Activated T-helper 9 cell treated with anti-CD3 and anti-CD28 coated beads, Interleukin-2, amount 50 U/mL, for 16 hours (primary cell): ENCODE measurements at places on chromosomes 3 and 15.

GRCh38 chr3:128486205-128486628 lies 6.8 kb downstream of the GATA2 start:
- no peak for DNase-seq

GRCh38 chr15:91290553-91290952 lies 190.5 kb downstream of the SV2B start:
- DNase-seq, result no peak

DNA sequence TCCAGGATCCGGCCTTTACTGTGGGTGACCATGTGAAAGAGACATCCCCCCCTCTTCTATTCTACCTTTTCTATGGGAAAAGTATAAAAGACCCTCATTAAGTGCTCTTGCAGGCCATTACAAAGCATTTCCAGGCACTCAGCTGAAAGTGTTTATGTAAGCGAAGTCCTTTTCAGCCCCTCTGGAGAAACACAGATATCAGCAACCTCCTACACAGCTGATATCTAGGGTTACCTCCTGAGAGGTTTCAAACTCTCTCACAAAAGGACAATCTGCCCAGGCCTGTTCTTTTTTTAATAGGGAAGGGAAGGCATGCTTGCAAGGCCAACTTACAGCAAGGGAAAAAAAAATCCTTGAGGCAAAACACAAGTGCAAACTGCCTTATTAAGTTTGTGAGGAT lies 12.6 kb downstream of the ETV5 start:
- DNase-seq, result no peak

DNA sequence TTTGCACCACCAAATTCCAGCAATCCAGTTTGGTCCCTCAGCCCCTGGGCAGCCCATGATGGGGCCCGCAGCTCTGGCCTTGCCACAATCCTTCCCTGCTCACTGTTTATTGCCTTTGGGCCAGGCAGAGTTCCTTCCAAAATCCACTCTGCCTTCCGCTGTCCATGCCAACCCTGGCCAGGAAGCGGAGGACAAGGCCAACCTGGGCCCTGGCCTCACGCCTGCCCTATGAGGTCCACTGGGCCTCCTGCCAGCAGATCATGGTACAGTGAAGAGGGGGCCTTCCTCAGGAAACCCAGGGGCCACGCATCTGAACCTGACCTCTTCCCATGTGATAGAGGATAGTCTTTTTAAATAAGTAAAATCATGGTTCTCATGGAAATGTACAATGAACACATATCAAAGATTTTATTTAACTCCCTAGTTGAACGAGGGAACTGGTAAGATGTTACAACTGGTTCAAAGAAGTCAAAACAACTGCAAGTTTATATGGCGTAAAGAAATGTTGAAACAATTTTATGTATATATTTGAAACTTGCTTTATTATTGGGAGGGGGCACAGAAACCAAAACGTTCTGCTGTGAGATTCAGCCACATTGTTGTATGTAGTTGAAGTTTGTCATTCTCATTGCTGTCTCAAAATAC lies 95.8 kb upstream of the TNFAIP8L3 start:
- DNase-seq, result no peak

DNA sequence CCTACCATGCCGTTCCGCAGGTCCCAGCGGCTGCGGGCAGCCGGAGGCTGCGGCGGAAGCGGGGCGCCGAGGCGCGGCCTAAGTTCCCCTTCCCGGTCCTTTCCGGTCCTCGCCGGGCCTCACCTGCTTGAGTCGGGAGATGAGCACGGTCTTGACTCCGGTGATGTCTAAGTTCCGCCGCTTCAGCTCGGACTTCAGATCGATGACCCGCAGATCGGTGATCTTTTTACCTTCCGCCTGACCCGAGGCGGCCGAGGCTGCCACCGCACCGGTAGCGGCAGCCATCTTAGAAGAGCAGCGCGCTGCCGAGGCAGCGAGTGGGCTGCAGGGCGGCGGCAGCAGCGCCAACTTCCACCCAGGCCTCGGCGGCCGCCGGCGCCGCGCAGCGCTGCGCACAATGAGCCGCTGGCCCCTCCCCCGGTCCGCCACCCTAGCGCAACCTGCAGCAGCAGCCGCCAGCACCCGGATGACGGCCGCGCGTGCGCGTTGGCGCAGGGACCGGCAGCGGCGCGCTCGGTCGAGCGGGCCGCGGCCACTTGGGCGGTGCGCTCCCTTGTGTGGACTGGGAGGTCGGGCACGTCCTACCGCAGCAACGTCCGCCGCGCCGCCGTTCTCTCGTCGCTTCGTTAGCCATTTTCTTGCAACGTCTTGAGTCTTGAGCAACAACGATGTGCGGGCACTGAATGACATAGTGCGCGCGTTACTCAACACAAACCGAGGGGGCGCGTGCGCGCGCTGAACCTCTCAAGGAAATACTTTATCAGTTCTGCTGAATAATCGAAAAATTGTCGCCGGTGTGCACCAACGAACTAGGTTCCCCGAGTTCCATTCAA lies at the start of gene SLTM:
SLTM (minus strand) TSS at position 399 of the 833 bp plus-strand sequence; CDS start at position 285, 114 bp downstream.
- DNase-seq, result peak; percentile 94

- DNase-seq, result no peak
Measured at GRCh38 chr3:195195321-195196209, 75.4 kb downstream of the XXYLT1 start.

DNA sequence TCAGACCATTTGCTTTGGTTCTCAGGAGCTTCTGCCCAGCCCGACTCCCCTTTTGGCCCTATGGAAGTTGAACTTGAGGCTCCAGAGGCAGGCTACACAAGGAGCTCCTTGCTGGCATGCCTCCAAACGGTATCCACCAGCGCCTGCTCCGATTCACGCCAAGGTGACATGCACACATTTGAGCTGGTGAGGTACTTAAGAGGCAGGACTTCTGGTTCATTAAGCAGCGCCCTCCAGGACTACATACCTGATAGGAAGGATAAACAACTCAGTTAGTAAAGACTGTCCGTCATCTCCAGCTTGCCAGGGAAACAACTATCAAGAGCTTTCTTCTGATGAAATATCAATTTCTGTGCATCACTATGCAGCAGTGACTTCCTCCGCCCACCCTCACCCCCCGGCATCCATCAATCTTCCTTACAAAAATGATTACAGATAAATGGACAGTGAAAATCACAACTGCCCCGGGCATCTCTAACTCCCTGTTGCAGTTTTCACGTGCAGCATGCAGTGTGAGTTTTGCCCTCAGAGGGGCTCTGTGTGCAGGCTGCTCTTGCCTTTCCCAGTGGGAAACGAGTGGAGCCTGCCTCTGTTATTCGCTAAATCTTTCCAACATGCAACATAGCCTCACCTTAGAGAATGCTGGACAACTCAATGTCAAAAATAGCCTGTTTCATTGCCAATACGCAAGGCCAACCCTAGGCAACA lies 122.9 kb downstream of the ARRDC4 start:
- DNase-seq, result no peak

DNA sequence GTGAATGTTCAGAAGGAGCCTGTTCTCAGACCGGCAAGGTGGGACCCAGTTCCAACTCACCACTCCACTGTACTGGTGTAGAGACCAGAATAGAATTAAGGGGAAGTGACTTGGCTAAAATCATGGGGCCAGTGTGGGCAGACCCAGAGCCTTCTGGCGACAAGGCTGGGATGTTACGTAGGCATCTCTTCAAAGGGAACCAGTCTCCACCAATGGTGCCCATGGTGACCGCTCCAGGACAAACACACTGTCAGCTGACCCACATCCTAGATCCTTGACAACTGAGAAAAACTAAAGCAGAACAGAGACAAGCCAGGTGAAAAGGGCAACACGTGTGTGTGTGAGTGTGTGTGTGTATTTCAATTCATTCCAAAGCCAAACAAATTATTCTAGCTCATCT lies 321.7 kb upstream of the FRG2C start:
- no peak for DNase-seq

DNA sequence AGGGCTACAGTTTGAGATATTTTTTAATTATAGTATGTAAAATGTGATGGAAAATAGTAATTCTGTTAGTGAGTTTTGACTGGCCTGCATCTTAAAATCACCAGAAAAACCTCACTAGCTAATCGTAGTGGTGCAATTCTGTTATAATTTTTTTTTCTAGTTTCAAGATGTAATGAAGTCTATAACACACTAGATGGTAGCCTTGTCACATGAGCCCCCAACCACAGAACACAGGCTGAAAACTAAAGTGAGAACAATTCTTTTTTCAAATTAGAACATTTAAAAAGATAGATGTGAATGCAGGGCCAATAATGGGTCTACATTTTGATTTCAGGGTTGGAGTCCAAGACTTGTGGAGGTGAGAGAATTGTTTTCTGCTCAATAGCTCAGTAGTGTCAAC lies 83.3 kb upstream of the KCNH8 start:
- DNase-seq, result no peak

GRCh38 chr3:187739561-187740332 lies 5.5 kb downstream of the BCL6 start:
- DNase-seq, result peak; percentile 77

- DNase-seq, result no peak
Measured at GRCh38 chr3:67384760-67385397, 269.5 kb downstream of the SUCLG2 start.

- DNase-seq, result no peak
Measured at GRCh38 chr3:127220497-127220896, 27.6 kb downstream of the PRR23E start.

DNA sequence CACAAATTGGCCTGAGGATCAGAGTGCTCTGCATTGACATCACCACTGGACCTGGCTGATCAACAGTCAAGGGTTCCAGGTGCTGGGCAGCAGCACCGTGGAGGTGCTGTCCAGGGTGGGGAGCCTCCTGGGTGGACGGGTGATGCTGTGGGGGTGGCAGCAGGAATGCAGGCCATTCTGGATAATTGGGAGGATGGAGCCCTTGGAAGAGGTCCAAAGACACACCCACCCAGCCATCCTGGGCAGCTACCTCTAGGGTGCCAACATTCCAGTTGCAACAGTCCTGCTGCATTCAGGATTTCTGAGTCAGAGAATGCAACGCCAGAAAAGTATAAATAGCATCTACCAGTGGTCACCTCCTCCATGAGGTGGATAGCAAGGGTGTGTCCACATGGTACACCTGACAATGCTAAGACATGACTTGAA lies 26.8 kb downstream of the STARD5 start:
- DNase-seq, result no peak

- no peak for DNase-seq
Measured at GRCh38 chr3:62803276-62803675, 71.9 kb downstream of the CADPS start.

DNA sequence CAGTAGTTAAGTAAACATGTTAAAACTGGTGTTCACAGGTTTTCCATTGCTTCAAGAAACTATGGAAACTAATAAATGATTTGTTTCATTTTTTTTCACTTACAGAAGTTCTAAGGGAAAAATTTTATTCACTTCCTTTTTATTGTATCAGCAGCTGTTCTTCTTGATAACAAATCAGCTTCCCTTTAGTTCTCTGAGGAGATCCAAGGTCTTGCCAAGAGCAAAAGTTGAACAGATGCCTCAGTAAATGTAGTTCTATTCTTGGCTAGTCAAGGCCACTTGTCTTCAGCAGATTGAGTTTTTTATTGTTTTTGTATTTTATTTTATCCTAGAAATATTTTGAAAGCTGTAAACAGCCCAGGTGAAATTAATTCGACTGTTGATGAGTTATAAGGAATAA lies 41.8 kb downstream of the KCNH8 start:
- DNase-seq, result no peak

- no peak for DNase-seq
Measured at GRCh38 chr15:70399204-70399603, 301.5 kb upstream of the TLE3 start.

DNA sequence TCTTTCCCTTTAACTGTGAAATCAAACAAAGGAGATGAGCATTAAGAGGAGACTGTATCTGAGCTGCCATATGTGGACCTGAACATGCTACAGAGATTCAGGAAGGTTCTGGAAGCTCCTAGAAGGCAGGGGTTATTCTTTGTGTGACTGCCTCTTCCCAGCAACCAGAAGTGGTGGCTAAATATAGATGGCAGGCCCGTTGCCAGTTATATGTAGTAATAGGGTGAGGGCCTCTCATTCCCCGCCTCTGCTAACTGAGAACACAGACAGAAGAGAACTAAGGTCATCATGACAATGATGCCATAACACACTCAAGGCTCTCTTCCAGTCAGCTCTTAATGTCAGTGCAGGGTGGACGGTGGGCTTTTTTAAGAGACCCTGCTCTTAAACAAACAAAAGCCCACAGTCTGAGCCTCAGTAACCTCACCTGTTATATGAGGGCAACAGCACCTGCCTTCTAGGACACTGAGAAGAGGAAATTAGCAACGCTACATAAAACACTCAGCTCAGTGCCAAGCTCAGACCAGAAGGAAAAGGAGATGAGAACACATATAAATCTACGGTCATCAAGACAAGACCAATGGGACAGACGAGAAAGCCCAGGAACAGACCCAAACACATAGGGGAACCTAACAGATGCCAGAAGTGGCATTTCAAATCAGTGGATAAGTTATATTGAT lies 22.3 kb downstream of the CFAP92 start:
- DNase-seq, result no peak

- DNase-seq, result no peak
Measured at GRCh38 chr15:33067456-33067855, 127.1 kb downstream of the FMN1 start.

DNA sequence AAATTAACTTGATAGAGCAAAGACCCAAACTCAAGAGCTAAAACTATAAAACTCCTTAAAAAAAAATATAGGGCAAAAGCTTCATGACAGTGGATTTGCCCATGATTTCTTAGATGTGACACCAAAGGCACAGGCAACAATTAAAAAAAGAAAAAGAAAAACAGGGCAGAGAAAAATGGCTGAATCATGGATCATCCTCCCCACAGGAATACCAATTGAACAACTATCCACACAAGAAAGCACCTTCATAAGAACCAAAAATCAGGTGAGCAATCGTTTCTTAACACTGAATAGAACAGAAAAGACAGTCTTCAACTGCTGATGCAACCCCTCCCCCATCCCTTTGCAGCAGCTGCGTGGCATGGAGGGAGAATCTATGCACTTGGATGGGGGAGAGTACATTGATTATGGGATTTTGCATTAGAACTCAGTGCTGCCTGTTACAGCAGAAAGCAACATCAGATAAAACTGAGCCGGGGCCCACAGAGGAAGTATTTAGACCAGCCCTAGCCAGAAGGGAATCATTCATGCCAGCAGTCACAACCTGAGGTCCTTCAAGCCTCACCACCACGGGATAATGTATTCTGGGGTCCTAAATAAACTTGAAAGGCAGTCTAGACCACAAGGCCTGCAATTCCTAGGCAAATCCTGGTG lies 15.7 kb downstream of the C3orf33 start:
- no peak for DNase-seq

- DNase-seq, result no peak
Measured at GRCh38 chr15:88218557-88219221, 37.9 kb downstream of the NTRK3 start.

DNA sequence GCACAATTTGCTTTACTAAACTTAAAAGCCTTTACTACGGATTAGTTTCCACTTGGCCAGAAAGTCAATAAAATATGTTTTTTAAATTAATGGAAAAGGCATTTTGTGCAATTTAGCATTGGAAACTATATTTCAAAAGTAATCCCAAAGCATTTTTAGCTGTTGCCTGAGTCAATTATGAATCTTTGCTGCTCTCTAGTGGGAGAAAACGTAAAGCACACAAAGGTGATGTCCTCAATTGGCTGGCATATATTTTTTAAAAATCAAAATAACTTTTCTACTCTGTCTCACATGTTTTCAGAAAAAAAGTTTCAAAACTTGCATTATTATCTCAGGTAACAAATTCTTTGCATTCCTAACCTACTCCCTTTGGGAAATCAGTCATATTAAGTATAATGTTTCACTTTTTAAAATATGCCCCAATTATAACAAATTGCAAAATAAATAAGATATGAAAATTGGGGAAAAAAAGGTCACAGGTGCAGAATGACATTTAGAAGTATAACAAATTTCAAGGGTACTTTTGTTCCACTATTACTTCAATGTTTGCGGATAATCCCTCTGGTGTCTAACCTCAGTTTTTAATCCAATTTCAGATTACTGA lies 47.2 kb upstream of the TEX55 start:
- DNase-seq, result no peak
